Pancreas (tissue), 10 donors: ENCODE measurements at places on chromosomes 1 and 21. TPM values are rescaled to one million over a fixed set of nuclear protein-coding genes. Genes with fewer than 3 reads are reported as not detected.
A peak's percentile ranks its signal among the peaks of the same experiment; 100 is the strongest.

DNA sequence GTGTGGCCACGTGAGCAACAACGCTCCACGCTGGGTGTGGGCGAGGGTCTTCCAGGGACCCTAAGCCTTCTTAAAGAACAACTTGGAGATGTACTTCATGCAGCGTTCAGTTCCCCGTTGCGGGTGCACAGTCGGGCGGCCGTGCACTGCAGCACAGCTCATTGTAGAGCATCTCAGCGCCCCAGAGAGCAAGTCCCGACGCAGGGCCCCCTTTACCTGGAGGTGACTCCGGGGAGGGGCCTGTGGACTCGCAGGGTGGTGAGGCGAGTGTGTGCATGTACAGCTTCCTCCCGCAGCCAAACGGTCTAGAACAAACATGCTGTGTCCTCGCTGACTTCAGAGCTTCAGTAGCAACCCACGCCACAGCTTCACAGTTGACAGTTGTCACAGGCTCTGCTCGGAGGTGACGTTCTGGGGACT is 19.5 kb downstream of the RRP1 start:
- DNase-seq: no peak

The IKBKE gene
- 6.4 TPM for polyA plus RNA-seq

- DNase-seq: no peak
Measured at GRCh38 chr1:207794861-207795260, 43.0 kb downstream of the CD46 start.

DNA sequence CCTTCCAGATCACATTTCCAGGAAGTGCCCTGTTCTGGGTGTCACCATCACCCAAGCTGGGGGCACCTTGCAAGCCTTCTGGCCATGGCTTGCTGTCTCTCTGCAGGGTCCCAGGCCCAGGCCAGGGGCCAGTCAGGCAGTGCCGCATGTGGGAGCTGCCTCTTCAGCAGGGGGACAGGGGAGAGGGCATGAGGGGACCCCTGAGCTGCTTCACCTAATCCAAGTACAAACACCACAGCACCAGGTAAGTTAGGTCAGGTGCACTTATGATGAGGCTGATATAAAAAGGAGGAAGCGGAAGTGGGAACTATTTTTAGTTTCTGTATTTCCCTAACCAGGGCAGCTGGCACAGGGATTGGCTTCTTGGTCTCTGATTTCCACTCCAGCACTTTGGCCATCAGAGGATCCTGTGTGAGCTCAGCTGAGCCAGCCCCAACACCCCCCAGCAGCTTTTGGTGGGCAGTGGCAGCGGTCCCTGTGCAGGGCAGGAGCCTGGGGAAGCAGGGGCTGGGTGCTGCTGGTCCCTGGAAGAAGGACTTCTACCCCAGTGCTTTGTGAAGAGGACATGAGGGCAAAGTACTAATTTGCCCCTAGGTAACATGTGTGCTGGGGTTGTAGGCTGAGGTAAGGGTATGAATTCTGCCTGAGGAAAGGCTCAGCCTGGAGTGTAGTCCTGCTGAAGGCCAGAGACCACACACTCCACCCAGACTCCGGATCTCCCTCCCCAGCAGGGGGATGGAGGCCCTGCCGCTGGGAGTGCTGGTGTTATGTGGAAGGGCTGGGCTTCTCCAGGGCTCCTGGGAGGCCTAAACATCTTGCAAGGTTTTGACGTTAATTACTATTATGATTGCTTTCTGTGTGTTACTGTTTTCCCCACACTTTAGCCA is 3.3 kb upstream of the PCBP3 start:
- no peak for DNase-seq

- no peak for DNase-seq
Measured at GRCh38 chr1:28199328-28200233, 23.1 kb upstream of the PTAFR start.

The RNF187 gene
- polyA plus RNA-seq: 23.2 TPM

DNA sequence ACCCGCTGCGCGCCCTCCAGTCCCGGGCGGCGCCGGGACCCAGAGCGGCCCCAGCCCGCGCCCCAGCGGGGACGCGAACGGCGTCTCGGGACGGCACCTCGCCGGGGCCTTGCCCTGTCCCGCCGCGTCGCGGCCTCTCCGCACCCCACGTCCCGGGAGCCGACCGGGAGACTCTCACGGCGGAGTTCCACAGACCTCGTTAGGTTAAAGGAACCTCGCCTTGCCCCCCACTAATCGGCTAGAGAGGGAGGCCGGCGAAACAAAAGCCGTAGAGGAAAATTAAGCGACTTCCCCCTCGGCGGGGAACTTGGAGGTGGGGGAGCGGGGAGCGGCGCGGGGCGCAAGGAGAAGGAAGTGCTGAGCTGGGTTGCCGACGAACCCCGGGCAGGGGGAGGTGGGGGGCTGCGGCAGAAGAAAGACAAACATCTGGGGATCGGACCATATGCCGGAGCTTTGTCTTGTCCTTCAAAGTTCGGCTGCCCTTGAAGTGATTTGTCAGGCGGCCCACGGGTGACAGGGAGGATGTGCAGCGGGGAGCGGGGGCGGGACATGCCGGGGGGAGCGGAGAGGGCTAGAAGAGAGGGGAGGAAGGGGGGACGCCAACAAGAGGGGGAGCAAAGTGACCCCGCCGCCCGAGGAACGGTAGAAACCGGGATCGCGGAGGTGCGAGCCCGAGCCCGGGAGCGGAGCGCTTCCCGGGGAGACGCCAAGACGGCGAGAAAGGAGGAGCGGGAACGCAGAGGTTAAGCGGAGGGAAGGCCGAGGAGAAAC is 120.0 kb upstream of the RRP15 start:
- peak; percentile 69 for DNase-seq

DNA sequence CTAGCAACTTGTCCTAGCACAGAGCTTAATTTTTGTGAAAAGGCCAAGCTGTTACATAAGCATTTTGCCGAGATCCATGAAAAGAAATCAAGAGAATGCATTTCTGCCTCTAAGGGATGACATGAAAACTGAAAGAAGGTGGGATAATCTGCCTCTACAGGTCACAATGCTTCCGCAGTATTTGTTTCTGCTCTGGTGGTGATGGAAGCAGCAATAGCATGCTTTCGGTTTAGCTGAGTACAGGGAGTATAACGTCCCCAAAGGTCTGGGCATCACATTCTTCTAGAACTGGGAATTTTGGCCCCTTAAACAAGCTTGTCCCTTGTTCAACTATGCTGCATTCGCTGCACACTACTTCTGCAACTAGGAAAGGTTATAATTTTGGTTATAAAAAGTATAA is 14.4 kb upstream of the MAGI3 start:
- no peak for DNase-seq

The FCGR3B gene
- 0.28 TPM for polyA plus RNA-seq

- DNase-seq: no peak
Measured at GRCh38 chr21:14923468-14923867, 141.3 kb downstream of the NRIP1 start.

The ZDHHC18 gene
- polyA plus RNA-seq: 6.4 TPM

The VWA5B1 gene
- polyA plus RNA-seq: 0.27 TPM

DNA sequence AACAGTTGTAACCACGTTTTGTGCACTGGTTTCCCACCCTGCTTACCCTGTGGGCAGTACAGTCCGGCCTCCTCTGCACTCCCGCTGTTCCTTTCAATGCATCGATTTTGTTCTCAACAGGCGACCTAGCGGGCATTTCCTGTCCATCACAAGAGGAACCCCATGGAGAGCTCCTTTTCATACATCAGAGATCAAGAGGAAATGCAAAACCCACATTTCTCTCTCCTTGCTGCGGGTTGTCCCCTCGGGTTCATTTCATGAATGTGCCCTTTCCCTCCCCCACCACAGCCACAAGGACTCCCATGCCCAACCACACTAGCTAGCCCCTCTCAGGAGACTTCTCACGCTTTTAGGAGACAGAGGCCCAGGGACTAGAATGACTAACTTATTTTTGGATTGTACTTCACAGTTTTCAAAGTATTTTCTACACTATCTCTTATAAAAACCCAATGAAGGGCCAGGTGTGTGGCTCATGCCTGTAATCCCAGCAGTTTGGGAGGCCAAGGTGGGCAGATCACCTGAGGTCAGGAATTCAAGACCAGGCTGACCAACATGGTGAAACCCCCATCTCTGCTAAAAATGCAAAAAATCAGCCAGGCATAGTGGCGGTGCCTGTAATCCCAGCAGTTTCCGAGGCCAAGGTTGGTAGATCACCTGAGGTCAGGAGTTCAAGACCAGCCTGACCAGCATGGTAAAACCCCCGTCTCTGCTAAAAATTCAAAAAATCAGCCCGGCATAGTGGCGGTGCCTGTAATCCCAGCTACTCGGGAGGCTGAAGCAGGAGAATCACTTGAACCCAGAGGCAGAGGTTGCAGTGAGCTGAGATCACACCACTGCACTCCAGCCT is 18.4 kb downstream of the ATP1A4 start:
- no peak for DNase-seq

The S100B gene
- 10.8 TPM for polyA plus RNA-seq

The F5 gene
- polyA plus RNA-seq: 3.0 TPM
